Daoy (cell line): ENCODE measurements at places on chromosomes 1 and 21. TPM values are rescaled to one million over a fixed set of nuclear protein-coding genes. Genes with fewer than 3 reads are reported as not detected.

GRCh38 chr1:20696397-20697333, 21.1 kb downstream of the KIF17 start:
- DNase-seq: peak; percentile 94

The C1orf105 gene
- total RNA-seq: not detected in 2 replicates

GRCh38 chr21:45385549-45386050, 19.4 kb upstream of the COL18A1 start:
- DNase-seq: no peak

DNA sequence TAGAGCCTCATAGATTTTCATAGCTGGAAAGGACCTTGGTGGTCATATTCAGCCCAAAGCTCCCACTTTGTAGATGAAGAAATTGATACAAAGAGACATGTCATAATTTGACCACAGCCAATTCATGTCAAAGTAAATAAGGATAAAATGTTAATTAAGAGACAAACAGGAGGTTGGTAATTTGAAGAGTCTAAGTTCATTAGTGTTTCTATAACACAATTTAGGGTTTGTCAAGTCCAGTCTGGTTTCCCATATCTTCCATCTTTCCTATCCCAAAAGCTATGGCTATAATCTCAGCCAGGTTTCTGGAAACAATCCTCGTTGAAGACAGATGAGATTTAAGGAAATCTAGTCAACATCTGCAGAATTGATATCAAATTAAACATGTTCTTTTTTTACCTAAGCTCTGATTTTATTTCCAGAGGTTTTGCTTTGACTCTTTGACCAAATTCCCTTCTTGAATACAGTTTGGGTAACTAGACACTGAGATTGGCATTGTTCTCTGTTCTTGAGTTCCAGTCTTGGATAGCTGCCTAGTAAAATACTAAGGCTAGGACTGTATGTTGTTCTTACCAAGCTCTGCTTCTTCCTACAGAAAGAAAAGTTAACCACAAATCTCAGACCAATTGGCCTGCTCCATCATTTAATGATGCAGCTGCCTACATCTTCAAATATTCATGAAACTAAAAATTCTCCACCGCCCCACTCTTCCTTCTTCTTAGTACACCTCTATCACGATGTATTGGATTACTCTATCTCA, 62.0 kb downstream of the SLC44A5 start:
- no peak for DNase-seq

DNA sequence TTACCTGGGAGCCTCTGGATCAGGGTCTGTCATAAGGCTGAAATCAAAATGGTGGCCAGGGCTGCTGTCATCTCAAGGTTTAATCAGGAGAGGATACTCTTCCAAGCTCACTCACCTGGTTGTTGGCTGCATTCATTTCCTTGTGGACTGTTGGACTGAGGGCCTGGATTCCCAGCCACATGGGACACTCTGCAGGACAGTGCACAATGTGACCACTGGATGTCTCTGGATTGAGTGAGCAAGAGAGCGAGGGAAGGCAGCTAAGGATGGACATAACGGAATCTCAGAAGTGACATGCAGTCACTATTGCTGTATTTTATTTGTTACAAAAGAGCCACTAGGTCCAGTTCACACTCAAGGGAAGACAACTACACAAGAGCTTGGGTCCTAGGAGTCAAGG, 229.1 kb downstream of the S1PR1 start:
- no peak for DNase-seq

DNA sequence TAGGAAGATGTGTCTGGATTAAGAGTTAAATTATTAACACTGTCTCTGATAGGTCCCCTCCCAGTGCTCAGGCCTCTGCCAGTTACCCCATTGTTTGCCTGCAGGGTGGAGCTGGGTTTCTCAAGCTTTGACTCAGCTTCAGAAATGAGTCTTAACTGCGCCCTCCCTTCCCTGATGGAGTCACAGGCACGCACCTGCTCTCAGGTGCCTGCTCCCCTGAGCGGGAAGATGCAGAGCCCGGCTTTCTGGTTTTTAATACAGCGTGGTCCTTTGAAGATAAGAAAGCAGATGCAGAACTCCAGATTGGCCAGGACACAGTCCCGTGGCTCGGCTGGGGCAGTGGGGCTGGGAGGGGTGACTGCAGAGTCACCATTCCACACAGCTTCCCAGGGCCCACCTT, 3.2 kb upstream of the SPRR4 start:
- DNase-seq: no peak

DNA sequence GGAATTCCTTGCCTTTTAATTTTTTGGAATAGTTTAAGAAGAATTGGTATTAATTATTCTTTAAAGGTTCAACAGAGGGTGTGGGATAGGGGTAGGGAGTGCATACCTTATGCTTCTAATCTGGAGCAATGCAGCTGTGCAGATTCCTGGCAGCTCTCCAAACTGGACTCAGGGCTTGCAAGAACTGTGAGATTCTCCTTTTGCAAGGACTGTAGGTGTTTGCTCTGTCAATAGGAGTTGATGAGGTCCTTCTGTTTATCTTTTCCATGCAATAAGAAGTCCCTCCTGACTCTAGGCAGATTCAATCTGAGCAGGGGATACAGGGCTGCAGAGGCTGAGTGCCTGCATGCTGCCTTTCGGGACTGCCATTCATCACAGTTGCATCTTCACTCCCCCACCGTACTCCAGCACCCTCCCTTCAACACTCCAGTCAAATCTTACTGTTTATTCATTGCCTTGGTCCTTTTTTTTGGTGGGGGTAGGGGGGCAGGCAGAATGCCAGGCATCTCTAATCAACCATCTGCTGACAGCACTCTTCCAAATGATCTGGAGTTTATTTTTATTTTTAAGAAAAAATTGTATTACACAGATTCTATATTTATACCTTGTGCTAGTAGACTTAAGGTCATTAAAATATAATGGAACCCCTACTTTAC, 122.3 kb downstream of the DISC1 start:
- DNase-seq: no peak

DNA sequence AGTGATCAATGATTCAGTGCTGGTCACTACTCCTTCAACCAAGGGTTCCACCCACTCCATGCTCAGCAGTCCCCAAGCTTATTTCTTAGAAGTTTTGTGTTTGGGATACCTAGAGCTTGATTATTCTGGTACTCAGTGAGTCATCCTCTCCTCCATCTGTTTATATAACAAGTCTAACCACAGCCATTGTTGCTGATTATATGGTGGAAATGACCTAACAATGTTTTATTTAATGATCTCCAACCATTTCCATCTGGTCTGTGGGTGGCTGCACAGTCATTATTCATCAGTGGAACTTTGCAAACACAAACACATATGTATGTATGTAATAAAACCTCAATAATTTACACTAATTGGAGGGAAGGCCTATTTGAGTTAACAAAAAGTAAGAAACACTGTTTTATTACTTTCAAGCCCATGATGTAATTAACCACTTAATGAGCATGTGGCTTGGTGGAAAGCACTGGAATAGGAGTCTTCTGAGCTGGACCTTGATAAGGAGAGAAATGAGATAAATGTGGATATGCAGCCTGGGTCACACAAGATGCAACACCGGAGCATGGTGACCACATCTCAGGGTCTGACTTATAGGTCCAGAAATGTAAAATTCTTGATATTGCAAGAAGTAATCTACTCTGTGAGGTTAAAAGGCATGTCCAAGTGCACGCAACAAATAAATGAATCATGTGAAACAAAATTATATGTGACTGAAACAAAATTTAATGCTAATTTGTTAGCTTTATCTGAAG, 99.0 kb upstream of the WLS start:
- peak; percentile 89 for DNase-seq

- no peak for DNase-seq
Observed at GRCh38 chr1:184504040-184504954, 117.5 kb downstream of the C1orf21 start.

DNA sequence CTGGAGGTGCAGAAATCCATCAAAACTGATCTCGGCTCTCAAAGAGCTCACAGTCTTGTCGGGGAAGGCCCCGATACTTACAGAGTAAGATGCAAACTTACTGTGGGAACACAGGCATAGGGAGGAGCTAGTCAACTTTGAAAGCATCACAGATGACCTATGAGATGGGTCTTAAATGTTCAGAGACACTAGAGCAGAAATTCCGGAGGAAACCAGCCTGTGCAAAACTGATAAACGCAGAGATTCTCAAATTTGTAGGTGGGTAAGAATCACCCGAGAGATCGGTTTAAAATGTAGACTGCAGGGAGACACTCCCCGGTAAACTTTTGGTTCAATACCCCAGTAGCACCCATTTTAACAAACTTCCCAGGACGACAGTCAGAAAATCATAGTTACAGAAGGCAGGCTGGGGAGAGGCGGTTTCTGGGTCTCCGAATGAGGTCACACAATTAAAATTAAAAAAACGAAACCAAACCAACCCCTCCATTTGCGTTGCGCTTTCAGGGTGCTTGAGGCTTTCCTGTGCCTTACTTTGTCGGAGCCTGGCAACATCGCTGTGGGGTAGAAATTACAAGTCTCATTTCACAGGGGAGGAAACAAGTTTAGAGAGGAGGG, 755 bp upstream of the THRAP3 start:
- DNase-seq: peak; percentile 29

- DNase-seq: no peak
Observed at GRCh38 chr1:205434738-205435137, 12.9 kb upstream of the LEMD1 start.

DNA sequence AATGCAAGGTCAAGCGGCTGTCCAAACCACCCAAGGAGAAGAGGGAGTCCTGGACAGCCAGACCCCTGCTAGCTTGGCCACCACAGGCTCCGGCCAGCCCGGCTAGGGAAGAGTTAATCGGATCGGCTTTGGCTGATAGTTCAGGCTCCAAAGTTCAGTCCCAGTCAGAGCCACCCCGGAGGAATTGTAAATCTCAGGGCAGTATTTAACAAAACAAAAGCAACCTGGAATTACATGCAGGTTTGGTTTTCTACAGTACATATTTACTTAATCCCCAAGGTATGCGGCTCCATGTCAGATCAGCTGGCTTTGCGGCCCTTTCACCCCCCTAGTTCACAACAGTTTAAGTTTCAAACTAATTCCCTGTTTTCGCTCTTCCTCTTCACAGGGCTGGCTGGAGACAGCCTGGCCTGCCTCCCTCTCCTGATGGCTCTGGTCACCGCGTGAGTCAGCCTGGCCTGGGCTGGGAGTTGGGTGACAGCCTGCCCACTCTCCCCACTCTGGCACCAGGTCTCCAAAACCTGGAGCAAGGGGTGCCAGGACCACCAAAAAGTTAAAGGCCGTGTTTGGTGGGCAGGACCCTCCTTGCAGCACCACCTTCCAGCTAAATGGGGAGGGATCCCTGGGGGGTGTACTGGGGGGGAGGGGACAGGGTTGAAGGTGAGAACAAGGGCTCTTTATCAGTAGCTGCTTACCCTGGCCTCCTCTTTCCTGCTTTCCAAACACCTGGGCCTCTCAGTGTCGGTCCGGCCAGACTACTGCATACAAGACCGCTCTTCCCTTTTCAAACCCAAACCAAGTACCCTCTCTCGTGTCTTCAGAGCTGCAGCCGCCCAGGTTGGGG, 1.9 kb downstream of the DHRS3 start:
- peak; percentile 76 for DNase-seq

The ARHGAP30 gene
- 0.11 TPM in 1 of 2 replicates, not detected in the other for total RNA-seq

The CNTN2 gene
- total RNA-seq: not detected in 2 replicates

The THEM5 gene
- not detected in 2 replicates for total RNA-seq

The CD48 gene
- not detected in 2 replicates for total RNA-seq

The TMEM82 gene
- total RNA-seq: not detected in 2 replicates

The VAV3 gene
- total RNA-seq: 2.4 and 3.8 TPM in 2 replicates

GRCh38 chr1:157288996-157289395, 150.8 kb upstream of the ETV3 start:
- no peak for DNase-seq

DNA sequence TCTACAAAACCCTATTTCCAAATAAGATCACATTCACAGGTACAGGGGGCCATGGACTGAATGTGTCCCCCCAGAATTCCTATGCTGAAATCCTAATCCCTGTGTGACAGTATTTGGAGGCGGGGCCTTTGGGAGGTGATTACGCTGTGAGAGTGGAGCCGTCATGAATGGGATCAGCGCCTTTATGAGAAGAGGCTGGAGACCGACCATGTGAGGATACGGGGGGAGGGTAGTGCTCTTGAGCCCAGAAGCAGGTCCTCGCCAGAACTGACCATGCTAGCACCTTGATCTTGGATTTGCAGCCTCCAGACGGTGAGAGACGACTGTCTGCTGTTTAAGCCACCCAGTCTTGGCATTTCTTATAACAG, 23.8 kb upstream of the KIF26B start:
- no peak for DNase-seq

GRCh38 chr1:25978403-25978802, 19.5 kb downstream of the PAFAH2 start:
- no peak for DNase-seq

The SPRR2E gene
- total RNA-seq: not detected in 2 replicates

- no peak for DNase-seq
Observed at GRCh38 chr1:104248385-104248784, 498.7 kb downstream of the AMY1C start.

The HES4 gene
- 30.1 and 36.3 TPM in 2 replicates for total RNA-seq

DNA sequence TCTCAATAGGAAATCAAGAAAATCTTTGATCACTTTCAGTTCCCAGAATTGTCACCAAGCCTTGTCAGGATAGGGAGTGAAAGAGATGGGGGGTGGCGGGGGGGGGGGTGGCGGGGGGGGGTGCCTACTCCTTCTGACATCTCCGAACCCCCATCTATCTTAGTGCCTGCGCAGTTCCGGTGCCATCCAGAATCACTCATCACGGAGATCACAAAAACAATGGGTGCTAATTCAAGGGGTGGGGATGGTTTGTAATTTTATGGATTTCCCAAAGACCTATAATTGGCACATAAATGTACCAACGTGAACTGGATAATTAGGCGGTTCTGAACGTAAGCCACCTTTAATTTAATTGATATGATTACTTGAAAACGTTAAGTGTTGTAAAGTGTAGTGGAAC, 2.1 kb downstream of the DAB1 start:
- no peak for DNase-seq

The FBLIM1 gene
- 42.1 and 59.7 TPM in 2 replicates for total RNA-seq

- DNase-seq: no peak
Observed at GRCh38 chr1:203447151-203447550, 28.5 kb upstream of the PRELP start.

GRCh38 chr1:1881727-1882126, 9.2 kb downstream of the GNB1 start:
- no peak for DNase-seq

The OR2M3 gene
- total RNA-seq: not detected in 2 replicates

DNA sequence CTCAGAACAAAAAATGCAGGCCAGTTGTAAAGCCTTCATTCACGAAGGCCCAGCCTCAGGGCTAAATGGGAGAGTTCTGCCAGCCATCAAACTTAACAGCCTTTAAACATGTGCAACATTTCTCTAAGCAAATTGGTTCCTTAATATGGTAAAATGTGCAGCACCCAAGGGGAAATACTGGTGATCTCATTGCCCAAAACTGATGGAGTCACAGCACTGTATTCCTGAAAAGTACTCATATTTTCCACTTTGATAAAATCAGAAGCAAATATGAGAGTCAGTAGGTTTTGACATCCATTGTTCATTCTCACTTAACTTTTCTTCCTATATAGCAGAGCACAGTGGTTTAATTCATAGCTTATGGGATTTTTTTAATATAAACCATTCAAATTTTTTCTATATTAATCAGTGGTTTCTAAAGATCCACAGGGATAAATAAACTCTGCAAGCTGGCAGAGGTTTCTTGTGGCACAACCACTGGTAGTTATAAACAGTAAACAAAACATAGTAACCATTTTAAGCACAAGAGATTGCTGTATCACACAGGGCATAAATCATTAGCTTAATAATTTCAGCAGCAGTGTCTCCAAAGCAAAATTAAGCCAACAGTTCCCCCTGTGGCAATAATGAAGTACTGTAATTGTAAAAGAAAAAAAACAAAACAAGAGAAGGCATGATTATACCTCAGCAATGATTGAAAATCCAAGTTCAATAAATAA, 106.9 kb upstream of the LYPLAL1 start:
- DNase-seq: peak; percentile 25

The CLDN17 gene
- total RNA-seq: not detected in 2 replicates
